Ascending aorta (tissue), 2 donors: ENCODE measurements at places on chromosomes 7 and 10. TPM values are rescaled to one million over a fixed set of nuclear protein-coding genes. Genes with fewer than 3 reads are reported as not detected.
A peak's percentile ranks its signal among the peaks of the same experiment; 100 is the strongest.

The MALRD1 gene
- not detected for total RNA-seq

The ANKRD30A gene
- total RNA-seq = not detected

The EVX1 gene
- not detected for total RNA-seq

The ASIC3 gene
- not detected for total RNA-seq

The ZNF736 gene
- 6.0 TPM for total RNA-seq

DNA sequence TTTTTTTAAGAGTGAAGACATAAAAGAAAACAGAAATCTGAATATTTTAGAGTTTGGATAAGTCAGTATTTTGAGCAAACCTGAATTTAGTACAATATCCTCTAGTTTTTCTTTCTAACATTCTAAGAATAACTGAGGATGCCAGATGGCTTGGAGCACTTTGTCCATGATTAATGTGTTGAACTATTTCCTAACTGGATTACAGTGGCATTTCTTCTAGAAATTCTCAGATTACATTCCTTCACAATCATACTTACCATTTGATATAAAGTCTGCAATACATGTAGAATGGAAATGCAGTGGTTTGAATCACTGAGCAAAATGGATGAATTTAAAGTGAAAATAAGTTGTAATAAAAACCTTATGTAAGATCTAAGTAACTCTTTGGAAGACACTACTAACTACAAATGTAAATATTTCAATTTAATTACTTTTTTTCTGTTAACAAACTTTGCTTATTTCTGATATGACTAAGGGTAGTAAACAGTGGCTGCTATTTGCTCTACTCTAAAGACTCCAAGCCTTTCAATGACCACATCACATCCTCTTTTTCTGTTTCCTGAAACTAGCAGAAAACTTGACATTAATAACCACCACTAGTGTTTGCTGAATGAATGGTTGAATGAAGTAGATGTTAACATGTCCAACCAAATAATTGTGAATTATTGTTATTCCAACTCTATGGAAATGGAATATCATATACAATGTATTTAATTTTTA lies 102.8 kb downstream of the PRKG1 start:
- no peaks in the 10 kb centered on the region for H3K36me3 ChIP-seq
- H3K4me3 ChIP-seq = no peak overlapping the region
- no peaks in the 10 kb centered on the region for H3K27me3 ChIP-seq
- peaks cover 15% of the 10 kb centered on the region for H3K4me1 ChIP-seq

- no peak overlapping the region for H3K4me3 ChIP-seq
- H3K4me1 ChIP-seq = no peaks in the 10 kb centered on the region
- no peak for DNase-seq
- no peak overlapping the region for H3K27ac ChIP-seq
- no peaks in the 10 kb centered on the region for H3K27me3 ChIP-seq
Measured at GRCh38 chr10:2494399-2494798, 572.9 kb upstream of the PFKP start.

DNA sequence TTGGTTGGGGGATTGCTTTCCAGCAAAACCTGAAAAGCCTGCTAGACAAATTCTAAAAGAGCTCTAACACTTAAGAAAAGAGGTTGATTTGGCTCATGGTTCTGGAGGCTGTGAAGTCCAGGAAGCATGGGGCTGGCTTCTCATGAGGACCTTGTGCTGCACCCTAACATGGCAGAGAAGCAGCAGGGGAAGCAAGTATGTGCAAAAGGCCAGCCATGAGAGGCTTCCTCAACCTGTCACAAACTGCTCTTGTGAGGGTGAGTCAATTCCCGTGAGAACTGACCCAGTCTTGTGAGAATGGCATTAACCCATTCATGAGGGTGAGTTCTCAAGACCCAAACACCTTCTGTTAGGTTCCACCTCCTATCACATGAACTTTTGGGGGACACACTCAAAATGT lies 54.3 kb upstream of the IGFBP3 start:
- peaks cover 29% of the 10 kb centered on the region for H3K4me1 ChIP-seq
- DNase-seq = no peak
- no peaks in the 10 kb centered on the region for H3K36me3 ChIP-seq
- H3K27ac ChIP-seq = no peak overlapping the region
- no peaks in the 10 kb centered on the region for H3K27me3 ChIP-seq

DNA sequence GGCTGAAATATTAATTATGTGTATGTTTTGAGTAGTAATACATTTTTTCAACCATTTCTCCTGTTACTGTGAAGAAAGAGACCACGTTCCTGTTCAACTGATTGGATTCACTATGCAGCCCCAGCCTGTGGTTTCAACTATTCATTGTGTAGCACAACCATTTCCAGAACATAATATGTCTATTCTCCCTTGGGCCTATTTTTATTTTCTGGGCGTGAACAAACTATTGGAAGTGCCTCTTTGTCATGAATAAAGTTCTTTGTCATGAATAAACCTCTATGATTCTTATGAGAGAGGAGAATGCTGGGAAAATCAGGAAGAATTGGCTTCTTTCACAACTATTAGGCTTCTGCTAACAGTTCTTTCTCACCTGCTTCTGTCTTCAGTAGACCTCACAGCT lies 152.4 kb downstream of the GNAT3 start:
- H3K27ac ChIP-seq = no peak overlapping the region
- no peaks in the 10 kb centered on the region for H3K4me1 ChIP-seq
- no peak for DNase-seq
- H3K36me3 ChIP-seq = no peaks in the 10 kb centered on the region
- H3K4me3 ChIP-seq = no peak overlapping the region

DNA sequence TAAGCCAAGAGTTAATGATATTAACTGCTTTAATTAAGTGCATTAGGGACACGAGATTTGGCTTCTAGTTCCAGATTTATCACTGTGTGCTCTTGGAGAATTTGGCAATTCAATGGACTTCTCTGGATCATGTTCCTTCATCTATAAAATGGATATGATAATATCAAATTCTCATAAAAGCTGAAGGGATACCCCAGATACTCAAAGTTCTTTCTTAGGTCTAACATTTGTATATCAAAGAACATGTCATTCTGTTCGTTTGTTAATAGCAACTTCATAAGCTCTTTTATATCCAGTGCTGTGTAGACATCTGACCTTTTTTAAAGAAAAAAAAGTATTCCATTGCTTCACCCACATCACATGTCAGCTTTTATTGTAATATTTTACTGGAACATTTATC lies 54.6 kb upstream of the HDAC9 start:
- no peak overlapping the region for H3K4me3 ChIP-seq
- H3K36me3 ChIP-seq = no peaks in the 10 kb centered on the region
- no peak for DNase-seq
- no peak overlapping the region for H3K27ac ChIP-seq
- H3K27me3 ChIP-seq = no peaks in the 10 kb centered on the region

- H3K4me1 ChIP-seq = no peaks in the 10 kb centered on the region
- no peak overlapping the region for H3K4me3 ChIP-seq
- H3K27ac ChIP-seq = peak overlapping the region; percentile 71
- no peak for DNase-seq
- no peaks in the 10 kb centered on the region for H3K27me3 ChIP-seq
Measured at GRCh38 chr10:4196183-4196582, 411.2 kb upstream of the KLF6 start.

- H3K36me3 ChIP-seq = no peaks in the 10 kb centered on the region
- H3K27me3 ChIP-seq = no peaks in the 10 kb centered on the region
- no peak overlapping the region for H3K4me3 ChIP-seq
- H3K27ac ChIP-seq = no peak overlapping the region
Measured at GRCh38 chr7:143931739-143932138, 3.3 kb upstream of the OR2F2 start.

- no peak for DNase-seq
- no peaks in the 10 kb centered on the region for H3K4me1 ChIP-seq
- H3K27ac ChIP-seq = no peak overlapping the region
- H3K36me3 ChIP-seq = no peaks in the 10 kb centered on the region
- no peaks in the 10 kb centered on the region for H3K27me3 ChIP-seq
Measured at GRCh38 chr10:23694446-23694920, 255.6 kb downstream of the OTUD1 start.
